Midbrain (tissue), 1 donor: ENCODE measurements at places on chromosomes 2 and 18.

- no peak for DNase-seq
Observed at GRCh38 chr2:235127931-235128330, 176.1 kb downstream of the SH3BP4 start.

DNA sequence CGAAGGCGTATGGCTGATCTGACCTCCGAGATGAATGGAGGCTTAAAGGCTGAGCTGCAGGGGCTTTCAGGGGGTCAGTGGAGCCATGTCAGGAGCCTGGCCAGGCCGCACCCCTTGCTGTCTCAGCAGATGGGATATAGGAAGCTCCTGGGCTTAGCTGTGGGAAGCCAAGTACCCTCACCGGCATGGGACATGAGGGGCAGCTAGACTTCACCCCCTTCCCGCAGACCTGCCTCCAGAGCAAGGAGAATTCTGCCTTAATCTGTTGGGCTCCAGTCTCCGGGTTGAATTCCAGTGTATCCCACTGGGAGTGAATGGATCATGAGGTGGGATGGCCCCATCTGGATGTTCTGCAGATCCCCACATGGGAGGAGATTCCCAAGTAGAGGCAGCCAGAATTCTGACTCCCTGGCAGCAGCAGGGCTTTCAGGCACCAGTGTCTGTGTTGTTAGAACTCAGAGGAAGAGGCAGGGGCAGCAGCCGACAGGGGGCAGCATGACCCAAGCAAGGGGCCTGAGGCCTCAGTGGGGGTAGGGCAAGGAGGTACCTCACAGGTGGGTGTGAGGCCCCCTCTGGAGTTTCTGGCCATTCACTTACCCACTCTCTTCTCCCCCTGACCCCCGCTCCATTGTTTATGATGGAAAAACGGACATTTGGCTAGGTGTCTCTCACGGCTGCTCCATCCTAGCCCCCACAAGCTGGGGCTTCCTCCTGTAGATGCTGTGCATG is 19.1 kb downstream of the CAPG start:
- DNase-seq = no peak

DNA sequence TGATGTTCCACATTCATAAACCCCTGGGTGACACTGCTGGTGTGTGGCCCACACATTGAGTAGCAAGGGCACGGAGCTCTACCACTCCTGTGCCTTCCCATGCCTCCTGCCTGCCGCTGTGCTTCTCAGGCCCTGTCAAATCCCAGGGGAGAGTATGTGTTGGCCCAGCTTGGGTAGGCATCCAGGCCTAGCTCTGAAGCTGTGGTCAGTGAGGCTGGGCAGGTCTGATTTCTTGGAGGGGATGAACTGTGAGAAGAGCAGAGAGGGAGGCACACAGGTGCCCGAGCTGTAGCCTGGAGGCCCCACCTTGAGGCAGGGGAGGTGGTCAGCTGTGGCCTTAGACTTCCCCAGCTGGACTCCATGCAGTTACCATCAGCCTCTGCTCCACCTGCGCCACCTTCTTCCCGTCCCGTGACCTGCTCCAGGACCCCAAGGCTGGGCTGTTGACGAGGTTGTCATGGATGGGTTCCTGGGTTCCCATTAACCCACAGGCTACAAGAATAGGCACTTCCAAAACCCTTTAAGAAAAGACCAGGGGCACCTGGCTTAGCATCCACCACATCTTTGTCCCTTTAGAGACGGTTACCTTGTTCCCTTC is 23.6 kb downstream of the MCFD2 start:
- DNase-seq = no peak

GRCh38 chr2:43363120-43363519 is 136.7 kb upstream of the ZFP36L2 start:
- no peak for DNase-seq

- no peak for DNase-seq
Observed at GRCh38 chr2:232238108-232238507, 140.4 kb upstream of the ALPP start.

DNA sequence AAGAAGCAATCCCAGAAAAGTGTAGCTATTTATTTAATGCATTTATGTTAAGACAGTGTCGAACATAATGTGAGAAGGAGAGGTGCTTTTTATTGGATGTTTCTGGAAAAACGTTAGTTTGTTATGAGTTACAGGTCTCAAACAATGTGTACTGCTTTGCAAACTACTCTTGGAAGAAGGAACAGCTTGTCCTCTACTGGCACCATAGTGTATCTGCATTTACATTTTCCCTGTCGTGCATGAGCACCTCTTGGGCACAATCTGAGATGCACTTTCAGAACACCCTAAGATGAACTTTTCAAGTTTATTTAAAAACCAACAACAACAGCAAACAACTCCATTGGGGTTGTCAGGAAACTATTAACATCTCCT is 22.8 kb downstream of the CCNYL1 start:
- DNase-seq = peak; percentile 39

DNA sequence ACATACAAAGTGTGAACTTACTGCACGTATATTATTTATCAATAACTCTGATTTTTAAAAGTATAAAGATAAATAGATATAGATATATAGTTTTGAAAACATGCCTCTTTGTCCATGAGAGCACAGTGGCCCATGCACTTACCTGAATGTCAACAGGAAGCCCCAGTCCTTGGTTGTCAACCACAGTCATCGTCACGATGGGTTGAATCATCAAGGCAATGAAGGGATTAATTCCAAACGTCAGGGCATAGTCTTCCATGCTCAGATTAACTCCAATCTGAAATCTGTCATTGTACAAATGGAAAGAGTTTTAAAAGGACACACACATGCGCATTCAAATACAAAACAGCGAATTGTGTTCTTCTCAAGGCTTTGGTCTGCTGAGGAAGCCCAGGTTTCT is 15.5 kb downstream of the SCYGR4 start:
- DNase-seq = no peak

- no peak for DNase-seq
Observed at GRCh38 chr2:10145519-10146357, 23.2 kb downstream of the RRM2 start.

GRCh38 chr2:113285816-113286215 is 7.1 kb upstream of the PAX8 start:
- no peak for DNase-seq

- DNase-seq = no peak
Observed at GRCh38 chr2:64960819-64961218, 28.4 kb upstream of the SLC1A4 start.

- DNase-seq = no peak
Observed at GRCh38 chr18:48862132-48862531, 88.6 kb downstream of the SMAD7 start.

GRCh38 chr2:231565887-231566594 is 26.6 kb upstream of the TEX44 start:
- no peak for DNase-seq

GRCh38 chr2:170056900-170057299 is 121.0 kb upstream of the MYO3B start:
- no peak for DNase-seq

DNA sequence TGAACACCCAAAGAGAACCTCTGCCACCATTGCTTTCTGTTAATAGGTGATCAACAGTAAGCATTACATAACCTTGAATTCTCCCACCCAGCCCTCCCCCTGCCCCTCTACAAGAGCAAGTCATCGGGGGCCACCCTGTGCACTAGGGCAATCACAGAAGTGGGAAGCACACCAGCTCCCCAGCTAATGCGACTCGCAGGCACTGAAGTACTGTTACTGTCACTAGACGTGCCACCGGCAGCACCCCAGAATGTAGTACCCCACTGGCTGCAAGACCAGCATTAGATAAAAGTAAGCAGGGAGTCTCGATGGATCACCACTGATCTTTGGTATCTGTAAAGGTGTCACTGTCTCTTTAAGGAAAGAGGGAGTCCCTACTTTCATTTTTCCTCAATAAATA is 167.6 kb downstream of the FAM210A start:
- DNase-seq = no peak
